Cerebellum (tissue), 4 donors: ENCODE measurements at places on chromosomes 12 and 14.

GRCh38 chr14:24894583-24895242 lies 155.2 kb downstream of the STXBP6 start:
- no peak for DNase-seq

GRCh38 chr14:88952901-88953300 lies 128.4 kb downstream of the TTC8 start:
- no peak for DNase-seq

DNA sequence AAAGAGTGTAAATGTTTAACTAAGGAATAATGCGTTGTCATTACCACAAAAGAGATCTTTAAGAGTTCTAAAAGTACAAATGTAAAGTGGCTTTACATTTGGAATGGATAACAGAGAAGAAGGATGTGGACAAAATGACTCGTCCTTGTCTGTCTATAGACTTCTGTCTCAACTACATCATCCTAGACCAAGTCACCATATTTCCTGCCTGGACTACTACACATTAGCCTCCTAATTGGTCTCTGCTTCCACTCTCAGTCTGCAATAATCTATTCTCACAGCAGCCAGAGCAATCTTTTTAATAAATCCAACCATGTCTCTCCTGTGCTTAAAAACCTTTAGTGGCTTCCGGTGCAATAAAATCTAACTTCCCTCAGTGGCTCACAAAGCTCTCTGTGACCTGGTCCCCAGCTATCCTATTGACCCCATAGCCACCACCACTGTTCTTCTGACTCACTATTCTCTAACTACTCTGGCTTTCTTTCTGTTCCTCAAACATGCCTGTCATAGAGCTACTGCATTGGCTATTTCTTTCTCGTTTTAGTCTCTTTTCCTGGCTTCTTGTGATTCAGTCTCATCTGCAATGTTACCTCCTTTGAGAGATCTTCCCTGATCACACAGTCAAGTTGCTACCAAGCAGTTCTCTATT lies 91.1 kb downstream of the MYF5 start:
- DNase-seq: no peak

DNA sequence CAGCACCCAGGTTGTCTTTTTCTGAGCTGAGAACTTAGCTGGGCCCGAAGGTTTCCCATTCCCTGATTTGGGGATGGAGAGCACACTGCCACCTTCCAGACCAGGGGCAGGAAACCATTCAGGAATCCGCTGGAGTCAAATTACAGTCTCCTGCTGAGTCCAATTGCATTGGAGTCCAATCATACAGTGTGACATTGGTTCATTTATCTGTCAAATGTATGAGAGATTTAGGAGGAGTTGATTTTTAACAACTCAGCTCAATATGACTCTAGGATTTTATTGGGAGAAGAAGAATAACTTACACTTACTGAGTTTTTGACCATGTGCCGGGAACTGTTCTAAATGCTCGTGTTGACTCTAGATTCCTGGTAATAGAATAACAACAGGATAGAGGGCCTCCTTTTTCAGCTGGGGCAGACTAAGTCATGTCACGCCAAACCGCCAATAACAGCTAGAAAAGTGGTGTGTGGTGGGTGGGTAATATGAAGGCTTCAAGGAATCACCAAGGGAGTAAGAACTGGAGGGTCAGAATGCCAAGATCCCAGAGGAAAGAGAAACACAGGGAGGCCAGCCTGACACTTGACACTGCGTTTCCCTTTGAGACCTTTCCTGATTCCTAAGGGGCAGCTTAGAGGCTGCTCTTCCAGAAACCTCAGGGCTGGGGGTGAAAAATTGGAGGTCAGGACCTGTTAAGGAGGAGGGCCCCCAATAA lies 11.5 kb downstream of the SYNDIG1L start:
- no peak for DNase-seq

GRCh38 chr12:46635818-46636217 lies 190.0 kb downstream of the SLC38A4 start:
- no peak for DNase-seq

DNA sequence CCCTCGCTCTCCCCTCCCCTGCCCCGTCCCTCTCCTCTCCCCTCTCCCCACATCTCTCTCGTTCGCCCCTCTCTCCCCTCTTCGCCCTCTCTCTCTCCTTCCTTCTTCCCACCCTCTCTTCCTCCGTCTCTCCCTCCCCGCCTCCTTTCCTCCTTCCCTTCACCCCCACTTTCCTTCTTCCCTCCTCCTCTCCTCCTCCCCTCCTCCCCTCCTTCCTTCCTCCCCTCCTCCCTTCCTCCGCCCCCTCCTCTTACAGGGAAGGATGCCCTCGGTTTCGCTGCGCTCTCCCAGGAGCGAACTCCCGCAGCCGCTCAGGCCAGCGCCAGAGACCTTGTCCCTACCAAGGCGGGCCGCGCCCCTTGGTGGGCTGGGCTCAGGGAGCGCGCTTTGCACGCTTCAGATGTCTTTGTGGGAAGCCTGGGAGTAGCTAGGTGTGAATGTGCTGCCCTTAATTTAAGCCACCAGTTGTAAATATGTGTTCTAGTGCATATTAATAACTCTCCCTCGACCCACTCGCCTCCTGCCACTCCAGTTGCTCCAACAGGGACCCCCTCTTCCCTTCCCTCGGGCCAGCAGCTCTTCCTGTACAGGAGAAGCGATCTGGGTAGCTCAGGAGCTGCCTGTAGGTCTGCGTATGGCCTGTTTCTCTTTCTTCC lies 13.3 kb upstream of the MAP3K9 start:
- peak; percentile 24 for DNase-seq

- DNase-seq: no peak
Measured at GRCh38 chr14:55581342-55581771, 1.4 kb downstream of the KTN1 start.

DNA sequence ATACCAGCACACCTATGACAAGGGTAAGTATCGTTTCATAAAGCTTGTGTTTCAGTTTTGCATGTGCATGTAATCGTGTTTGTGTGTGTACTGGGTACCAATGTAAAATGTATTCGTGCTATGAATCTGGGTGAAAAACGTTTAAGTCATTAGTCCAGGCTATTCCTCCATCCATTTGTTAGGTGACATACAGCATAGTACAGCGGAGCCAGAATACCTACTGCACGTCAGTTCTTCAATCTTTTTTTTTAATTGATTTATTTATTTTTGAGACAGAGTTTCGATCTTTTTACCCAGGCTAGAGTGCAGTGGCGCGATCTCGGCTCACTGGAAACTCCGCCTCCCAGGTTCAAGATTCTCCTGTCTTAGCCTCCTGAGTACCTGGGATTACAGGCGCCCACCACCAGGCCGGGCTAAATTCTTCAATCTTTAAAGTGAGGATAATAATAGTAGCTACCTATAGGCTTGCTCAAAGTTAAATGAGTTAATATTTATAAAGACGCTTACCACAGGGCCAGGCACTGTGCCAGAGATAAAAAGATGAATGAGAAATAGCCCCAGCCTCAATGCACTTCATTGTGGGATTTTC lies 661 bp upstream of the RPS26 start:
- DNase-seq: no peak
